Lung microvascular endothelial cell (primary cell): ENCODE measurements at places on chromosomes 1 and 21. TPM values are rescaled to one million over a fixed set of nuclear protein-coding genes. Genes with fewer than 3 reads are reported as not detected.

The CFAP298 gene
- 20.0 and 27.4 TPM in 2 replicates for total RNA-seq

The TMEM240 gene
- total RNA-seq, result 1.1 and 1.4 TPM in 2 replicates

The OSCP1 gene
- total RNA-seq, result 4.2 and 5.2 TPM in 2 replicates

The TUT4 gene
- total RNA-seq, result 11.6 and 15.9 TPM in 2 replicates

The PRKAA2 gene
- 1.7 and 4.0 TPM in 2 replicates for total RNA-seq

- peak; percentile 96 for DNase-seq
Observed at GRCh38 chr1:41013796-41014195, 7.7 kb downstream of the SLFNL1 start.

DNA sequence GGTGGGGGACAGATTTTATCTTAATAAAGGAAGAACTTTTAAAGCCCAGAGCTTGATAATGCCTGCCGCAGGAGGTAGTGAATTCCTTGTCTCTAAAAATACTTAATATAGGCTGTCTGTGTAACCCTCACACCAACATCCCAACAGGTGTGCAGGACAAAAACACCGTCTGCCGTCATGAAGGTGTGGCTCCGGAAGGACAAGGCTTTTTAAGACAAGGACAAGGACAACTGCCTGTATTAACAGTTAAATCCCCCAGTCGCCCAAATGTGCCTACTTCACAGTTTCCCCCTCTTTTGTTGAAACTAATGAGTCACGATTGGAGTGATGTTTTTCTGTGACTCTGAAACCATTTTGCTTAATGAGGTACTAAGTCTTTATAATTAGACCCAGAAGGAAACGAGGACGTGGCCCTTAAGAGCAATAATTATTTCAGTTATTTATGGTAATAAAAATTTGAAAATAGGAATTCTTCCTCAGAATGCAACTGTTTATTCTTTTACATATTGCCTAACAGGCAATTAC is 27.3 kb upstream of the SPATA6 start:
- DNase-seq, result no peak

DNA sequence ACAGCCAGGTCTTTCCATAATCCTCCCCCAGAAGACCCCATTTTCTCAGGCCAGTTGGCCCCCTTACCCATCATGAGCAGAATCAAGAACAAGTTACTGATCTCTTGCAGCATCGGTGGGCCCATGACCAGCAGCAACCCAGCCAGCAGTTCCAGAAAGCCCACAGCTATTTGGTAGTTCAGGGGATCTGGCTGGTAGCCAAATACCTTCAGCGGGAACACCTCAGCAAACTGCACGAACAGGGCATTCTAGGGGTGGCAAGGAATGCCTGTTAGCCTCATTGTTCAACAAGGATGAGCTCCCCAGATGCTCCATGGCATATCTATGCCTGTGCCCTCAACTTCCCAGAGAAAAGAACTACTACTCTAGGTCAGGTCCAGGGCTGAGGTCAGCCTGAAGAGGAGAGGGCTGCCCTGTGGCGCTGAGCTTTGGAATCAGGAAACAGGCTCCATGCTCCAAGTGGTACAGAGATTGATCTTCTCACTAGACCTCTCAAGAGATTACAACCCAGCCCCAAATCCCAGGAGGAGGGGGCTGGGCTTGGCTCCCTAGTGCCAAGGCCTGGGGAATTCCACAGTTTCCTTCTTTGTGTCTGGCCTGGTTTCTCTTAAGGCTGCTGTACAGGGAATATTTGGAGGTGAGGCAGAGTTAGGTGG is 1.3 kb downstream of the TMEM35B start:
- DNase-seq, result peak; percentile 11

- DNase-seq, result no peak
Observed at GRCh38 chr1:157773493-157774350, 3.2 kb downstream of the FCRL2 start.

DNA sequence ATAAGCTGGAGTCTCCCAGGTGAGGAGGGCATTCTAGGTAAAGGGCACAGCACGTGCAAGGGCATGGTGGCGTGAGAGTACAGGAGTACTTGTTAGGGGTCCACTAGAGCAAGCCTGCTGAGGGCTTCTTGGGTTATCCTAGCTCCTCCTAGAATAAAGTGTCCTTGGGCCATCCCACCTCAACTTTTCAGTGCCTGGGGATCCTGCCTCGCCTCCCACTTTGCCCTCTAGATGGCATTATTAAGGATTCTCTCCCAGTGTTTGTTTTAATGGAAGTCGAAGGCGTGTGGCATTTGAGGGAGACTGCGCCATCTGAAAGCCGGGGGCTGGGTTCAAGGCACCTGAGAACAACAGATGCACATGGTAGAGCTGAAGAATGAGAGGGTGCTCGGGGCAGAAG is 74.5 kb upstream of the SELENON start:
- DNase-seq, result no peak

DNA sequence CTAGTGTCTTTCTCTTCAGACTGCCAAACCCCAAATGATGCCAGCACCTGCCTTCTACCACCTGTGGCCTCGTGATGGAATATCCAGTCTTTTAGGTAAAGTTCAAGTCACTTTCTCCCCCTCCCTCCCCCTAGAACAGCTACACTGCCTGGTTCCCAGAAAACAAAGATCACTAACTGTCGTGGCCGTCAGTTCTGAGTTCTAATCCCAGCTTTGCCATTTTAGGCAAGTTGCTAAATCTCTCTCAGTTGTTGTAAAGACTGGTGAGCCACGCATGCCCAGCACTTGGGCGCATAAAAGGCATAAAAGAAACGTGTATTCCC is 648 bp upstream of the TRAPPC3 start:
- no peak for DNase-seq

GRCh38 chr1:231265379-231265778 is 24.4 kb downstream of the GNPAT start:
- no peak for DNase-seq

- no peak for DNase-seq
Observed at GRCh38 chr1:40789661-40790430, 6.3 kb downstream of the KCNQ4 start.

GRCh38 chr1:22319608-22320007 is 132.0 kb upstream of the ZBTB40 start:
- no peak for DNase-seq

DNA sequence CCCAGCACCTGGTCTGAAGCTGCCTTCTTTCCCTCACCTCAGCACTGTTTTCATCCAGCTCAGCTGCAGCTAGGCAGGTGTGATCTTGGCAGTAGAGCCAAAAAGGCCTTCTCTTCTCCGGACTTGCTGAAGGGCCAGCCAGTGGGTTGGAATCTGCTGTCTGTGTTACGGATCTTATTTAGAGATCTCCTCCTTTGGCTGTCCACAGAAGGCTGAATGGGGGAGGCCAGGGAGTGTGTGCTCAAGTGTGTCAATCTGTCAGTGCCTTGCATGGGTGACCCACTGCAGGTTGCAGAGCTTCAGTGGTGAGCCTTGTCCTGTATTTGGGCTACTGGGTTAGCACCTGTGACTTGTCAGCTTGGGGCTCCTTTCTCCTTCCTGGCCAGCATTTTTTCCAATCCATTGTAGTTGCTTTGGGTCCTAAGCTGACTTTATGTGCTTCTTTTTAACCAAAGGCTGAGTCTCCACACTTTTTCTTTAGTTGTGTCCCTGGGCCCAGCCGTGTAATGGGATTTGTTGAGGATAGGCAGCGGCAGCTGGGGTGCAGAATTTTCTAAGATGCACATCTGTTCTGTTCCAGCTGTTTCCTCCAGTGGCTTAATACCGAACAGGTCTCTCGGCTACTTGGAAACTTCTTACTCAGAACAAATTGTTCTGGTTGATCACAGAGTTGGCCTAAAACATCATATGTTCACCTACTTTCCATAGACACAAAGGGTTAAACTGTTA is 126.8 kb downstream of the PEX14 start:
- no peak for DNase-seq

- DNase-seq, result no peak
Observed at GRCh38 chr1:69661686-69662085, 94.0 kb downstream of the LRRC7 start.
